Naive thymus-derived CD4-positive, alpha-beta T cell (primary cell): ENCODE measurements at places on chromosomes 5 and 9. TPM values are rescaled to one million over a fixed set of nuclear protein-coding genes. Genes with fewer than 3 reads are reported as not detected.

DNA sequence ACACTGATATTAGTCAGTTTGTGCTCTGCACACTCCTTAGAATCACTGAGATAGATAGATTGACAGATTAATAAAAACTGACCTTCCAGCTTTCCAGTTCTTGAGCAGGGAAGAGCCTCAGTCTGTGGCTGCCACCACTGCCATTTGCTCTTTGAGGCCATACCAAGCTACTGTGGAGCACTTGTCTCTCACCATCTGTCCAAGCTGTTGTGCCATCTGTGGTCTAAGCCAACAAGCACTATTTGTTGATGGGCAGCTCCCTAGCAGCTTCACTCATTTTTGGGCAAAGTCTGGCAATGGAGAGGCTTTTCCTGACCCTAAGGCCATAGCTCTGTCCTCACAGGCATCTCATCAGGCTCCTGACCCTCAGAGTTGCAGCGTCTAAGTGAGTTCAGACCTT, 30.4 kb downstream of the HTR1A start:
- no peak overlapping the region for H3K4me3 ChIP-seq
- no peak for DNase-seq
- H3K36me3 ChIP-seq, result no peaks in the 10 kb centered on the region
- H3K27ac ChIP-seq, result no peak overlapping the region

- no peak for DNase-seq
- no peak overlapping the region for H3K27ac ChIP-seq
- H3K27me3 ChIP-seq, result no peaks in the 10 kb centered on the region
- H3K4me1 ChIP-seq, result no peaks in the 10 kb centered on the region
- H3K36me3 ChIP-seq, result no peaks in the 10 kb centered on the region
These were observed 8.5 kb upstream of the INIP start for GRCh38 chr9:112726428-112726827.

GRCh38 chr5:87282269-87282668, 14.6 kb downstream of the RASA1 start:
- H3K27me3 ChIP-seq, result no peaks in the 10 kb centered on the region
- H3K4me3 ChIP-seq, result peak overlapping the region; percentile 27
- H3K4me1 ChIP-seq, result peaks cover 14% of the 10 kb centered on the region
- H3K36me3 ChIP-seq, result no peaks in the 10 kb centered on the region

- H3K27ac ChIP-seq, result peak overlapping the region; percentile 89
- no peak overlapping the region for H3K4me3 ChIP-seq
- DNase-seq, result no peak
- H3K36me3 ChIP-seq, result no peaks in the 10 kb centered on the region
- H3K27me3 ChIP-seq, result no peaks in the 10 kb centered on the region
These were observed 1.3 kb downstream of the ZDHHC12 start for GRCh38 chr9:128722380-128723351.

DNA sequence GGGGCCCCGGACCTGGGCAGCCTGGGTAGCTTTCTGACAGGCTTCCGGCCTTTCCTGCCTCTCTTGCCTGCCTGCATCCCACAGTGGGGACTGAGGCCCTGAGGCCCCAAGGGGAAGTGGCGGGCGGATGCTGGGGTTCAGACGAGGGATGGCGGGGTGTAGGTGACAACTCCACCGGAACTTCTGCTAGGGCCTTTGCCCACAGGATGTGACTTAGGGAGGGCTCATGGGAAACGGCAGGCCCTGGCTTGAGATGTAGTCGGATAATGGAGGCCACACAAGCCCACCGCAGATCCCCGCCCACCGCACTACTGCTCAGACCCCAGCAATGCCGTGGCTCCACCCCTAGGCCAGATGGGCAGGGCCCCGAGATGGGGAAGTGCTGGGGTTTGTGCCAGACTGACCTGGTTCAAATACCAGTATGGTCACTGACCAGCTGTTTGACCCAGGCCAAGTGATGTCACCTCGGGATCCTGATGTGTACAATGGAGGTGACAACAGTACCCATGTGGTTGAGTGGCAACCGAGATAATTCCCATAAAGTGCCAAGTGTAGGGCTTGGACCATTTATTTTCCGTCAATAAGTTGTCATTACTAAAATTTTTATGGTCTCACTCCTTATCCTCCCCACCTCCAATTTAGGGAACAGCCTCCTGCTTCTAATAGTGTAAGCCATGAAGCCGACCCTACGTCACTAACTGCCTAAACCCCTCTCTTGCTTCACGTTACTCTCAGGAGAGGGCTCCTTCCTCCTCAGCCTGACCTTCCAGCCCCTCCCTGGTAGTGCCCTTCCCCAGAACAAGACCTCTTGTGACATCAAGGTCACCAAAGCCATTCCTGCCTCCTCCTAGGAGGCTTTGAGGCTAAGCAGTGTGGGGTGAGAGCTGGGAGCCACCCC, 2.5 kb upstream of the CDK9 start:
- peak overlapping the region; percentile 50 for H3K4me3 ChIP-seq
- peaks cover 69% of the 10 kb centered on the region for H3K4me1 ChIP-seq
- DNase-seq, result peak; percentile 69

- no peaks in the 10 kb centered on the region for H3K36me3 ChIP-seq
- DNase-seq, result no peak
- no peaks in the 10 kb centered on the region for H3K27me3 ChIP-seq
These were observed 60.3 kb upstream of the ADAMTS2 start for GRCh38 chr5:179405426-179406030.

- H3K27ac ChIP-seq, result no peak overlapping the region
- no peaks in the 10 kb centered on the region for H3K27me3 ChIP-seq
- no peak for DNase-seq
- H3K4me3 ChIP-seq, result no peak overlapping the region
These were observed 1737.9 kb upstream of the C9orf72 start for GRCh38 chr9:29311221-29311620.

DNA sequence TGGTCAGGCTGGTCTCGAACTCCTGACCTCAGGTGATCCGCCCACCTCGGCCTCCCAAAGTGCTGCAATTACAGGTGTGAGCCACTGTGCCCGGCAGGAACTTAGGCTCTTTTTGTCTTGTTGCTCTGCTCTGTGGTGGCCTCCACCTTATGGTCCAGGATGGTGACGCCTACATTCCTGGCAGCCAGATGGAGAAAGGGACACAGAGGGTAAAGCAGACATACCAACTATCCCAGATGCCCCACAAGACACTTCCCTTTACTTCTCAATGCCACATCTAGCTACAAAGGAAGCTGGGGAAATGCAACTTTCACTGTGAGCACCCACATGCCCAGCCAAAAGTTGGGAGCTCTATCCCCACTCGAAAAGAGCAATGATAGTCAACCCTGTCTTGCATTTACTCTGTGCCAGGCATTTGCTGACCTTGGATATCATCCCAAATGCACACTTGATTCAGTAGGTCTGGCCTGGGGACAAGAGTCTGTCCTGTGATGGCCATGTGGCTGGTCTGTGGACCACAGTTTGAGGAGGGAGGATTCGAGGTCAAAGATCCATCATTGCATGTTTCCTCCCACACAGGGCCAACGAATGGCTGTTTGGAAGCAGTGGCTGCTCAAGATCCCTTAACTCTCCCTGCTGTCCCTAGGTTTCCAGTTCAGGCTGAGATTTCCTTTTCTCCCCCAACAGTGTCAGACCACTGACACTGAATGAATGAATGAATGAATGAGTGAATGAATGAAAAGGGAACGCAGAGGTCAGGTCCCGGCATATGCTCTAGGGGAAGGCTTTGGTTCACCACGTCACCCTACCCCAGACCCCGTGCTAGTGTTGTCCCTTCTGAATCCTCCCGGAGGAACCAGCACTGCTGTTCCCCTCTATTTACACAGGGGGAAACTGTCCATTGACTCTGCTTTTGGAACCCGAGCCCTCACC, 1.4 kb upstream of the ERGIC1 start:
- no peaks in the 10 kb centered on the region for H3K27me3 ChIP-seq
- H3K27ac ChIP-seq, result peak overlapping the region; percentile 87

- no peak for DNase-seq
- H3K4me1 ChIP-seq, result no peaks in the 10 kb centered on the region
- no peaks in the 10 kb centered on the region for H3K27me3 ChIP-seq
These were observed 171.9 kb downstream of the FBN2 start for GRCh38 chr5:128366147-128366546.

DNA sequence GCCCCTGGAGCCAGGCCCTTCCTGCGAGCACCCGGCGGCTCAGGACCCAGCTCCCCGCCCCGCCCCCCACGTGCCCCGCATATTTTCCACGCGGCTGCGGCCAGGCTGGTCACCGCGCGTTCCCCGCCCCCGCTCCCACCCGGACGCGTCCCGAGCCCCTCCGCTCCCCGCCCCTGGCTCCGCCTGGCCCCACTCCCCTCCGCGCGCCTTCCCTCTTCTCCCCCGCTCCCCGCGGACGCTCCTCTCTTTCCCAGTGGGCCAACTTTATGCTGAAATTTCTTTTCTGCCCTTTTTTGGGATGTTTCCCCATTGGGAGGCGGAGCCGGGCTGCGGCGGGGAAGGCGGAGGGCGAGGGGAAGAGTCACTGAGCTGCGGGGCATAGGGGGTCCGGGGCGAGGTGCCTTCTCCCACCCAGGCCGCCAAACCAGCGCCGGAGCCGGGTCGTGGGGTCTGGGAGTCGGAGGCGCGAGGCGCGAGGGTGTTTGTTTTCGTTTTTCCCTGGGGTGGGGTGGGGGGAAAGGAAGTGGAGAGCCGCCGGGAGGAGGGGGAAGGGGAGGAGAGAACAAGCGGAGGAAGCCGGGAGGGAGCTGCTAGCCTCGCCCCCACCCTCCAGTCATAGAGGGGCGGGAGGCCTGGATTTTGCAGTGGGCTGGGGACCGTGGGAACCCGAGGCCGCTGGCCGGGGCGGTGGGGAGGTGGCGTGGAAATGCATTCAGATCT, 1.0 kb upstream of the TPM2 start:
- DNase-seq, result peak; percentile 23
- peak overlapping the region; percentile 70 for H3K27ac ChIP-seq
- H3K27me3 ChIP-seq, result no peaks in the 10 kb centered on the region
- no peaks in the 10 kb centered on the region for H3K36me3 ChIP-seq
- peaks cover 5% of the 10 kb centered on the region for H3K4me1 ChIP-seq

GRCh38 chr9:36642817-36643216, 70.1 kb downstream of the MELK start:
- H3K4me1 ChIP-seq, result no peaks in the 10 kb centered on the region
- DNase-seq, result no peak
- no peaks in the 10 kb centered on the region for H3K27me3 ChIP-seq
- no peak overlapping the region for H3K27ac ChIP-seq
- H3K36me3 ChIP-seq, result no peaks in the 10 kb centered on the region

DNA sequence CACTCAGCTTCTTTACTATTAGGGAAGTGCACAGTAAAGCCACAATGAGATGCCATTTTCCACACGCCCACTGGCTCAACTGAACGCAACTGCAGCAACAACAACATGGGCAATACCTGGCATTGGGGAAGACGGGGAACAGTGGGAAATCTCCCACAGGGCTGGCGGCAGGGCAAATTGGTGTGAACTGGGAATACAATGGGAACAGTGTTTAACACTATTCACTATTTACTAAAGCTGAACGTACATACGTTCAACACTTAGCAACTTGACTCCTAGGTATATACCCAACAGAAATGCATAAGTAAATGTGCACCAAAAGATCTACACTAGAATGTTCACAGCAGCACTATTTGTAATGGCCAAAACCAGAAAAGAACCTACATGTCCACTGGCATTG, 14.1 kb downstream of the ZER1 start:
- H3K4me3 ChIP-seq, result no peak overlapping the region
- DNase-seq, result no peak
- peaks cover 6% of the 10 kb centered on the region for H3K36me3 ChIP-seq
- no peaks in the 10 kb centered on the region for H3K4me1 ChIP-seq

GRCh38 chr5:82276800-82277612, 1.1 kb downstream of the RPS23 start:
- H3K4me1 ChIP-seq, result peaks cover 16% of the 10 kb centered on the region
- H3K36me3 ChIP-seq, result peaks cover 32% of the 10 kb centered on the region
- H3K27me3 ChIP-seq, result no peaks in the 10 kb centered on the region

DNA sequence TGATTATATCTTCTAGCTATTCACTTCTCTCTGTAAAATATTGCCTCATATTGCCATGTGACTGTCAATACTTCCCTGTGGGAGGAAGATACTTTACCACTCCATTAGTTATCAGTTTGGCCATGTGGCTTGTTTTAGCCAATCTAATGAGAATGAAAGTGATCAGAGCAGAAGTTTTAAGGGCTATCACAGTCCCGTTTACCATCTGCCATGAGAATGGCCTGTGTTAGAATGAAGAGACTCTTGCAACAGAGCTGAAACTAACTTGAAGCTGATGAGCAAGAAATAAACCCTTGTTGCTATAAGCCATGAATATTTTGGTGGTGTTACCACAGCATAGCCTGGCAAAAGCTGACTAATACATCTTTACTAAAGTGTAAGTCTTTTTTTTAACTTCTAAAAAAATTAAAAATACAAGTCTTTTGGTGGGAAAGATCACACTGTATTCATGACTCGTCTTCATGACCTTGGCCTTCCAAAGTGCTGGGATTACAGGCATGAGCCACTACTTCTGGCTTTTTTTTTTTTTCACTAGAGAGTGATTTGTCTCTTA, 68.0 kb upstream of the CTNNA1 start:
- no peak for DNase-seq
- H3K4me1 ChIP-seq, result no peaks in the 10 kb centered on the region
- no peaks in the 10 kb centered on the region for H3K36me3 ChIP-seq
- peaks cover 6% of the 10 kb centered on the region for H3K27me3 ChIP-seq
- no peak overlapping the region for H3K4me3 ChIP-seq

DNA sequence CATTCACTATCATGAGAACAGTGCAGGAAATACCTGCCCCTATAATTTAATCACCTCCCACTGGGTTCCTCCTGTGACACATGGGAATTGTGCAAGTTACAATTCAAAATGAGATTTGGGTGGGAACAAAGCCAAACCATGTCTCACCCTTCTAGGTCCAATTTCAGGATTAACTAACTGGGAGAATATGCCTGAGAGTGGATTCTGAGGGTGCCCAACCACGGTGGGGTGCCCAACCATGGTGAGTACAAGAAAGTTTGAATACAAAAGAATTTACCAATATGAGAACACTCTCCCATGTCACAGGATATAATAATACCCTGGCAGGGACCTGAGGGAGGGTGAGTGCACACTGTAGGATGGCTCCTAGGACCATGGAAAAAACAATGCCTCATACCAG, 17.2 kb upstream of the GDA start:
- no peaks in the 10 kb centered on the region for H3K4me1 ChIP-seq
- H3K27me3 ChIP-seq, result no peaks in the 10 kb centered on the region
- H3K27ac ChIP-seq, result no peak overlapping the region
- no peak overlapping the region for H3K4me3 ChIP-seq
- no peaks in the 10 kb centered on the region for H3K36me3 ChIP-seq

- DNase-seq, result no peak
- H3K4me3 ChIP-seq, result no peak overlapping the region
- no peaks in the 10 kb centered on the region for H3K36me3 ChIP-seq
- H3K27ac ChIP-seq, result no peak overlapping the region
- peaks cover 14% of the 10 kb centered on the region for H3K4me1 ChIP-seq
These were observed 27.6 kb upstream of the HMCN2 start for GRCh38 chr9:130237763-130238524.

The GMCL2 gene
- not detected for total RNA-seq

The STC2 gene
- not detected for total RNA-seq

The DROSHA gene
- 75.7 TPM in 2 replicates for total RNA-seq

The REEP5 gene
- total RNA-seq, result 16.4 TPM

The CDO1 gene
- not detected for total RNA-seq

The SHOC1 gene
- total RNA-seq, result not detected

The NADK2 gene
- 17.1 TPM for total RNA-seq

The TAF11L5 gene
- not detected for total RNA-seq

The GCNT1 gene
- 8.9 TPM for total RNA-seq

The PPP3R2 gene
- total RNA-seq, result not detected

The LHX6 gene
- total RNA-seq, result not detected
